ENCODE measurements at places on chromosomes 13 and 19.

GRCh38 chr19:30744741-30745475 lies 372.7 kb downstream of the ZNF536 start:
- DNase-seq, result no peak

DNA sequence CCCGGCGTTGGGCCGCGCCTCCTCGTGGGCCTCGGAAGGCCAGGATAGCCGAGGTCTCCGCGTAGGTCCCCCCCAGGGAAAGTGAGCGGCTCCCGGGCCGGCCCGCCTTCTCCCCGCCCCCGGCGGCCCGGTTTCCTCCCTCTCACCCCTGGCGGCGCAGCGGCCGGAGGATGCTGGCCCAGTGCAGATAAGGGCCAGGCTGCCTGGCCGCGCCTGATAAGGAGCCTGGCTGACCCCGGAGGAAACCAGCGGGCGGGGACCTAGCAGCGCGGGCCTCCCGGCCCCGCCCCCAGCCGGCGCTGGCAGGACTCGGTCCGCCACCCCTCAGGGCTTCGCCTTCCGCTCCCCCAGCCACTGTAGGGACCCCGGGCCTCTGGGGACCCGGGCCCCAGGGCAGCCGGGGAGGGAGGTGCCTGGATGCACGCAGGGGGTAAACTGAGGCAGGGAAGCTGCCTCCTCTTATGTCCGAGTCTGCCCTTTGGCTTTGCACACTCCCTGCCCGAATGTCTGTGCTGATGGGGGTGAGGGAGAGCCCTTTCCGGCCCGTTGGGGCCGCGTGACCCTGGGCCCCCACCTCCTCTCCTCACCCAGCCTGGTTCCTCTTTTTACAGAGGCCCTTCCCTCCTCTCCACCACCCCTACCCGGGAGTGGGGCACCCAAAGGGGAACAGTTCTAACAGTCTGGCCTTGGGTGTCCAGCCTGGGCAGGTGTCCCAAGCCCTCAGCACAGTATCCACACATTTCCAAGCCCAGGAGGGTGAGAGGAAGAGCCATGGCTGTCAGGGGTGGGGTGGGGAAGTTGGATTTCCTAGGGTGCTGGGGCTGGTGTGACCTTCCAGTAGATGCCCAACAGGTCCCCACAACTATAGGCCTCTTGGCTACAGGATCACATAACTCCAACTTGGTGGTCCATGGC lies at the start of gene LYL1:
Gene LYL1 (minus strand): TSS at position 193 of the 915 bp plus-strand sequence. CDS start 1,687 bp downstream, outside the sequence.
- peak; percentile 64 for DNase-seq

DNA sequence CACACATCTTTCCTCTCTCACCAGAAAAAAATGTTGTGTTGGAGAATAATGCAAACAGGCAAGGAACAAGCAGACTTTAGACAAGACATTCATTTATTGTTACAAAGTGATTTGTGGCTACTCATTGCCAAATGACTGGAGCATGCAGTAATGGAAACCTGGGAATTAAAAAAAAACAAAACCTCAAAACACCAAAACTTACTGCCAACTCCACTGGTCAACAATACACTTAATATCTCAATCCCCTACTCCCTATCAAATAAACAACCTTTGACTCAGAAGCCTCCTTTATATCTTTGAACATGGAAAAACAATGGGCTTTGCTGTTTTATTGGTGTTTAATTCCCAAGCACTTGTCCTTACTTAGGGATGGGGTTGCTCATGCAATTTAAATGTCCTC lies 112.8 kb downstream of the POSTN start:
- DNase-seq, result no peak

DNA sequence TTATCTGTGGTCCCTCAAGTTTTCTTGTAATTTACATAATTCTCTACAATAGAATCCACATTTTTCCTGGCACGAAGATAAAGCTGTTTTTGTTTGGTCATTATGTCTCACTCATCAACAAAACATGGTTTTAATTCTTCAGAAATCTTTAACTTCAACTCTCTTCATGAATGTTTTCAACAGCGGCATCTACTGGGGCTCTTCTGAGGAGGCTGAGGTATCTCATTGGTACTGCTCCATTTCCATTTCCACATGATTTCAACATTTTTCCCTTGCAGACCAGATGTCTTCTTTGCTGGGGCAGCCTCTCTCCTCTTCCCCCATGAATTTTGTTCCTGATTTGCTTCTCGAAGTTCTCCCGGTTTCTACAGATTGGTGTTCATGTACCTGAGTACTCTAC lies 5.8 kb upstream of the KBTBD7 start:
- DNase-seq, result no peak

DNA sequence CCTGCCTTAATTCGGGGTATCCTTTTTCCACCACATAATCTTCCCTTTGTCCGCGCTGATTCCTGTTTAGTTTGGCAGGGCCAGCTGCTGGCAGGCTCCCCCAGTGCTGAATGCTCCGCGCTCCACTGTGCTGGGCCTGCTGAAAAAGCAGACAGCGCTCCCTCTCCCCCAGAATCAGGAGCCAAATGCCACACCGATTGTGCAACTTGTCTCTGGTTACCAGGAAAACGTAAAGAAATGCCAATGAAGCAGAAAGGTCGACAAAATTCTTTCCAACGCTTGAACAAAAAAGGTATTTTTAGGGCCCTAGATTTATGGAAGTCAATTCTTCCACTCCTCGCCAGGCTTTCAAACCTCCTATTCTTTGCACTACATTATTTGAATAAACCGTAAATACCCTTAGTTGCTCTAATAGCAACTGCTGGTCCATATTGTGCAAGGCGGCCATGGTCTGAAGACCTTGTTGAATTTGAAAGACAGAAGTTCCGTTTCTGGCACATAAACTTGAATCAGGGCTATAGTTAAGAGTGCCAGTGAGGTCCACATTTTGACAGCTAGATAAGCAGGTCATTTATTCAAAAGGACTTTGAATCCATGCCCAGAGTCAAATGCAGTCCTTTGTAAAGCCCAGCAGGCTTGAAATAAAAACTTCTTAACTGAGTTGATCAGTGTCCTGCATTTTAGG lies 206.7 kb upstream of the RFC3 start:
- DNase-seq, result peak; percentile 71

GRCh38 chr19:1904860-1905109 lies 414 bp upstream of the ADAT3 start:
- no peak for DNase-seq

DNA sequence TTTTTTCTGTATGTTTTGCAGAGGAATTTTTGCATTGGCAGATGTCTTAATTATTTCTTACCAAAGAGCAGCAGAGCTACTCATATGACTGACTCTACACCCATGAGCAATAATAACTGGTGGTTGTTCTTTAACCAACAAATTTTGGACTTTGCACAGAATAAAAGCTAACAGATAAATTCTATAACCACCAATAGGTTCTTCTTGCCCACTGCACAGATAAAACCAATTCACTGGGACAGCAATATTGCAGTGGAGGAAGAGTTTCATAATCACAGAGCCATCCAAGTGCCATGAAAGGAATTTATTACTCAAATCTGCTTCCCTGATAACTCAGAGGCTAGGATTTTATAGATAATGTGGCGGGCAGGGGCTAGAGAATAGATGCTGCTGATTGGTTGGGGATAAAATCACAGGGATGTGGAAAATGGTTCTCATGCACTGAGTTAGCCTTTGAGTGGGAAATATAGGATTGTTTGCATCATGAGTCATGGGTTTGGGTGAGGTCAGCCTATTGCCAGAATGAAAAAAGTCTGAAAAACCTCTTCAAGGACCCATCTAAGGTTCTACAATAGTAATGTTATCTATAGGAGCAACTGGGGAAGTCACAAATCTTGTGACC lies 104.3 kb upstream of the PCDH17 start:
- DNase-seq, result no peak

- no peak for DNase-seq
These were observed 5.0 kb downstream of the BICRA start for GRCh38 chr19:47614021-47614295.

DNA sequence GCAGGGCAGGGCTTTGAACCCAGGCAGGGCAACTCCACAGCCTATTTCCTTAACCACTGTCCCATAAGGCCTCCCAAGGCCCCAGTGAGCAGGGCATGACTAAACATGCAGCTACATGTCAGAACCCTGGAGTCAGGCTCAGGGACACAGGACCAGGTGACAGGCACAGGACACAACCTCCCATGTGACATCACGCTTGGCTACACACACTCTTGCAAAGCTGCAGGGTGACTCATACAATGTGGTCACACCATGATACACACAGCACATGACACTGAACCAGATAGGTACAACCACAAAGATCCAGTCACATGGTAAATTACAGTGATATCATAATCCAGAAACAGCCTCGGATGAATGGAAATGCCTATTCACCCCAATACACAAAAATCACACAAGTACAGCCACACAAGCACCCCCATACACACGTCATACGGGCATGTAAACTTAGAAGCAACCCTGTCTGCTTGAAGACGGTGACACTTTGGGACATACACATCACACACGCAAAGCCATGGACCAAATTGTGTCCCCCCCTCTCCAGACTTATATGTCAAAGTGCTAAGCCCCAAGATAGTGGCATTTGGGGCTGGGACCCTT lies 14.5 kb downstream of the KLK4 start:
- DNase-seq, result peak; percentile 61

DNA sequence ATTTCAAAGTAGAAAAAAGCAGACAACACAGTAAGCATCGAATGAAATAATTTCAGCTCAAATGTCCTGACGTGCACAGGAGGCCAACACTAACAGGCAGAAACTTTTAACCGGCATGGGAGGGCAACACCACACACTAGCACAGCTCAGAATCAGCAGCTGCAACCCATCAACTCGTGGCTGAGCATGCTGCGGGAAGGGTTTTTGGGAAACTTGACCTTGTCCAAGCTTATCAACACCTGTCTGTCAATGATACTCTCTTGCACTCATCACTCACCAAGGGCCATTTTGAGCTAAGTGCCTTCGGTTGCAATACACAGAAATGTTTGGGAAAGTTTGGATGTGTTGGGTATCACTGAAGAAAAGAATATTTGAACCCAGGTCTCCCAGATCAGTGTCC lies 483.7 kb downstream of the TSHZ3 start:
- DNase-seq, result no peak

DNA sequence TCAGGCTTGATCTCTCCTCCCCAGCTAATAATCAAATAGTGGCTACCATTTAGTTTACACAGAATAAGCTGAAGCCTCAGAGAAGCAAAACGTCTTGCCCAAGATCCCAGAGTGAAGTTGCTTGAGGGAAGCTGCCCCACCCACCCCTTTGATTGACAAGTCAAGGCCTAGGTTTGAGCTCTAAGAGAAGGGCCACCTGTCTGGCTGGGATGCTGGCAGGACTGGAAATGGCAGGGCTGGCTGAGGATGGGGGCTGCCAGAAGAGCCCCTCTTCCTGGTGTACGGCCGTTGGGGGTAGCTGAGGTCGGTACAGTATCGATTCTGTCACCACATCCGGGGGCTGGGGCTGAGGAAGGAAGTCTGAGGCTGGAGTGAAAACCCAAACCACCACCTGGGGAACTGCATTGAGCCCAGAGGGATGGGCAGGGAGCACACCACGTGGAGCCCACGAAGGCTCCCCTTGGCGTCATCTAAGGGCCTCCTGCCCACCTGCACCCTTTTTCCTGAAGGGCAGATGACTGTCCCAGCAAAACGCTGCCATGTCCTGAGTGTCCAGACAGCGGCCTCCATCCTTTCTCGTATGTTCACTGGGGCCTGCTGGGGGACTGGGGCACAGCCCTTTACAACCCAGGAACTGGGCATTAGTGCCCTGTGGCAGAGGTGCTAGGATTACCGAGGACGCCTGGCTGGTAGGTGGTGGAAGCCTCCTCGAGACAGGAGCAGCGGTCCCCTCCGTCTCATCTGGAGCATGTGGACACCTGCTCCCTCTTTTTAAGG lies 1.4 kb upstream of the PRKD2 start:
- DNase-seq, result no peak

GRCh38 chr19:4303819-4304537 lies 420 bp upstream of the FSD1 start:
- no peak for DNase-seq

GRCh38 chr13:100636441-100636840 lies 38.2 kb downstream of the TMTC4 start:
- DNase-seq, result peak; percentile 71

DNA sequence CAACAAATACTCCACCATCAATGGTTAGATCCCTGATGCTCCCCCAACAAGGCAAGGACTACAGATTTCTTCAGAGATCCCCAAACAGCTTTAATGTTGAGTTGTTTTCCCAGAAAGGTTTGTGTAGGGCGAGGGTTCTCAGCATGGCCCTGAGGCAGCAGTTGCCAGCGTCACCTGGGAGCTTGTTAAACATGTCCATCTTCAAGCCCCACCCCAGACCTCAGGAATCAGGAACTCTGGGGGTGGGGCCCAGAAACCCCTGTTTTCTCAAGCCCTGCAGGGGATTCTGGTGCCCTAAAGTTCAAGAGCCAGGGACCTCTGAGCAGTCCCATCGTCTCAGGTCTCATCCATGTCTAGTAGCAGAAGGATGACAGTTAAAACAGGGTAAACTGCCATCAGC lies 9.6 kb downstream of the EFNB2 start:
- DNase-seq, result no peak

GRCh38 chr13:98083936-98084335 lies 59.0 kb upstream of the FARP1 start:
- no peak for DNase-seq

- no peak for DNase-seq
These were observed 30.5 kb downstream of the ZNF146 start for GRCh38 chr19:36245210-36246005.

DNA sequence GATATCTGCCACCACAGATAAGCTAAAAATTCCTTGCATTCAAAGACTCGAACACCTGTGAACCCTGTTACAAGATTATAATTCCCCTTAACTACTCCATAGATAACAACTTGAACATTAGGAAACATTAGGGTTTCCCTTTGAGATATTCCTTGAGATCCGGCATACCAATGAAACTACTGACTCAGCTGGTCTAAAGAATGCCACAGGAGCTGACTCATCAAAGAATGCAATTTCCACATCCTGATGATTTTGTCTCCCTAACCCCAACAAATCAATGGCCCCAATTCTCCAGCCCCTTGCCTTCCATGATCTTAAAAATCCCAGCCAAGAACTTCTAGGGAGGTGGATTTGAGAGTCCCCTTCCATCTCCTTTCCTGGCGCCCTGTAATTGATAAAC lies 35.6 kb upstream of the ZNF599 start:
- DNase-seq, result no peak

DNA sequence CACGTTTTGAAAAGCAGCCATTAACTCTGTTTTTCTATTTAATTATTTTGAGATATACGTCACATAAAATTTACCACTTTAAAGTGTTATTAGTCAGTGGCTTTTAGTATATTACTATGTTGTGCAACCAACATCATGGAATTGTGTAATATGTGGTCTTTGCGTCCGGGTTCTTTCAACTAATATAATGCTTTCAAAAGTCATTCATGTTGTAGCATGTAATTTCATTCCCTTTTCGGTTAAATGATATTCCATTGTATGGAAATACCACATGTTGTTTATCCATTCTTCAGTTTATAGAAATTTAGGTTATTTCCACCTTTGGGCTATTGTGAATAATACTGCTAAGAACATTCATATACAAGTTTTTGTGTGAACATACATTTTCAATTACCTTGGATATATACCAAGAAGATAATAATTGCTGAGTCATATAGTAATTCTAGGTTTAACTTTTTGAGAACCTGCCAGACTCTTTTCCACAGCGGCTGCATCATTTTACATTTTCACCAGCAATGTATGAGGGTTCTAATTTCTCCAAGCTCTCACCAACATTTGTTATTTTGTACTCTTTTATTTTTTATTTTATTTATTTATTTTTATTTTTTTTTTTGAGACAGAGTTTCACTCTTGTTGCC lies 28.1 kb upstream of the CLDN10 start:
- no peak for DNase-seq

Measured in NCI-H146 (cell line).